B cell (primary cell): ENCODE measurements at places on chromosomes 4 and X. TPM values are rescaled to one million over a fixed set of nuclear protein-coding genes. Genes with fewer than 3 reads are reported as not detected.

Gene LIMCH1
- total RNA-seq = not detected in 2 replicates

Gene PSAPL1
- not detected in 2 replicates for total RNA-seq

Gene RAB39B
- total RNA-seq = 7.8 and 8.8 TPM in 2 replicates

Gene DEFB131A
- not detected in 2 replicates for total RNA-seq

Gene ATP6AP2
- 53.3 and 57.8 TPM in 2 replicates for total RNA-seq

Gene SRPX
- 0.59 and 0.83 TPM in 2 replicates for total RNA-seq

Gene MAGEA1
- not detected in 2 replicates for total RNA-seq

Gene TEX13C
- not detected in 2 replicates for total RNA-seq

Gene FAM9C
- total RNA-seq = not detected in 2 replicates

Gene FAM9B
- total RNA-seq = not detected in 2 replicates

Gene ZDHHC15
- not detected in 2 replicates for total RNA-seq

Gene MSANTD1
- total RNA-seq = 5.5 and 5.8 TPM in 2 replicates

Gene AMMECR1
- total RNA-seq = 10.6 and 12.7 TPM in 2 replicates

Gene MAGEA2B
- not detected in 2 replicates for total RNA-seq

Gene MED28
- 81.5 and 83.8 TPM in 2 replicates for total RNA-seq

Gene PRRG1
- not detected in 2 replicates for total RNA-seq

Gene GATA1
- total RNA-seq = not detected in 2 replicates

Gene MEPE
- not detected in 2 replicates for total RNA-seq
